GM06990 (cell line): ENCODE measurements at places on chromosomes 3 and 15.

GRCh38 chr3:15979495-15979894 lies 181.7 kb upstream of the ANKRD28 start:
- no peak for DNase-seq

GRCh38 chr3:108548304-108548703 lies 37.9 kb upstream of the MYH15 start:
- DNase-seq, result no peak

- no peak for DNase-seq
Measured at GRCh38 chr3:120029749-120030148, 64.5 kb downstream of the GSK3B start.

- DNase-seq, result no peak
Measured at GRCh38 chr3:45435961-45436360, 47.6 kb downstream of the LARS2 start.

DNA sequence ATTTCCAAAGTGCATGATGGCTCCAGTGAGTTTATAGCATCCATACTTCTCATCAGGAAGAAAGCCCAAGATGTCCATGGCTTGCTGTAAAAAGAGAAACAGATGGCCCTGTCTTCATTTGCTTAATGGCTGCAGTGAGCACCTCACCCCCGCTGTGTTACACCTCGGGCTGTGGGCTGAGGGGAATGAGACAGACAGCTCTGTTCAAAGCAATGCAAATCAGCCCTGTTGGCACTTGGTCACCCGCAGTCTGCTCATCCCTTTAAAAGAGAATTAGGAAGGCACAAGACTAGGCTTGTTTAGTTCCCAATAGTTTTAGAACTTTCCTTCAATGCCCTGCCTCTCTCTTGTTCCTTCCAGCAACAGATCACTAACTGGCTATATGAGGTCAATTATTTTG lies 25.2 kb downstream of the MYH15 start:
- DNase-seq, result no peak

GRCh38 chr15:61003437-61004218 lies 225.5 kb downstream of the RORA start:
- no peak for DNase-seq

- DNase-seq, result no peak
Measured at GRCh38 chr3:14289590-14290461, 111.2 kb downstream of the LSM3 start.
